Activated T-cell treated with anti-CD3 and anti-CD28 coated beads for 4 hours (primary cell): ENCODE measurements at places on chromosomes 3 and 15.

DNA sequence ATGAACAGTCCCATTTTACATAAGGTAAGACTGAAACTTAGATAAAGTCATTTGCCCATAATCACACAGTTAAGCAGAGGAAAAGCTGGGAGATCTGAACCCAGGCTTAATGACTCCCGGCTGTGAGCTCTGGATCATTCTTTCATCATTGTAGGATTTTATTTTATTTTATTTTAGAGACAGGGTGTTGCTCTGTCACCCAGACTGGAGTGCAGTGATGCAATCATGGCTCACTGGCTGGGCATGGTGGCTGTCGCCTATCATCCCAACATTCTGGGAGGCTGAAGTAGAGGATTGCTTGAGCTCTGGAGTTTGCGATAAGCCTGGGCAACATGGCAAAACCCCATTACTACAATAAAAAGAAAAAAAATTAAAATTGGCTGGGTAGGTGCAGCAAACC, 31.2 kb upstream of the RAF1 start:
- DNase-seq: no peak

- no peak for DNase-seq
Measured at GRCh38 chr3:146339349-146339748, 88.4 kb upstream of the PLSCR4 start.

GRCh38 chr15:47964229-47964628, 156.6 kb upstream of the SLC24A5 start:
- DNase-seq: no peak

DNA sequence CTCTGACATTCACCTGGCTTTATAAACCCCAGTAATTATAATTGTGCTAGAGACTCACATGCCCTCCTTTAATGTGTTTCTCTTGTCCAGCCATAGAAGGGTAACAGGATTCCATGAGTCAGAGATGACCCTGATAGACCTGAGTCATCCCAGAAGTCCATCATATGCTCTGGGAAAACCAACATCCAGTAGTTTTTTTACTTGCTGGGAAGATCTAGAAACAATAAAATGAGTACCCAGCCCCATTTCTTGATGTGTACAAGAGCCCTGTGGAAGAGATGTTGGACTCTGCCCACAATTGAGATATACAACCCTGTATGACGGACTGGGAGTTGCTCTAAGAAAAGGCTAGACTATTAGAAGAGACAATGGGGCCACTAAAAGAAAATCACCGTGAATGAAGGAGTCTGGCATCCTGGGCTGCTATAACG, 22.4 kb upstream of the THUMPD3 start:
- DNase-seq: no peak

DNA sequence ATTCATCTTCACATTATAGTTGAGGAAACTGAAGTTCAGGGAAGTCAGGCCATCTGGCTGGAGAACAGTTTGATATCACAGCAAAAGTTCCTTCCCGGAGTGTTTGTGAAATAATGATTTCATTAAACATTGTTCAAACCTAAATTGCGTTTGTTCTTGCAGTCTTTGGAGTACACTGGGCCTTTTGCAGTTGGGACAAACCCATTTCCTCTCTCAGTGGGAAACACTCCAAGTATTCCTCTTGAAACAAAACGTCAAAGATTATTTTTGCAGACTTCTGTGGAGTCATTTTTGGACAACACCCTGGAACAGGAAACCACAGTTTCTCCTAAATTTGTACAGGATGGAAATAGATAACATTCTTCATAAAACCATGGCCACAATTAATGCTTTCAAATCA, 287.5 kb downstream of the PTPRG start:
- DNase-seq: no peak

DNA sequence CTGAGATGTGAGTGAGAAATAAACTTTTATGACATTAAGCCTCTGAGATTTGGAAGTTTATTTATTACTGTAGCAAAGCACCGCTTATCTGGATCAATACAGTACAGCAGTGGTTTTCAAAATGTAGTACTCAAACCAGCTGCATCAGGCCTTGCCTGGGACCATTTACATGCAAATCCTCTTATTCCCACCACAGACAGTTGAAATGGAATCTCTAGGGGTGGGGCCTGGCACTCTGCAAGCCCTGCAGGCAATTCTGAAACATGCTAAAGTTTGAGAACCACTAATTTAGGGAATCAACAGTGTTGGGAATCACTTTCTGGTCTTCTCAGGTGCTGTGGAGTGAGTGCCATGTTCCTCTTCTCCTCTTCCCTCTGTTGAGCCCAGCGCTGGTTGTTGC, 77.8 kb upstream of the TAMM41 start:
- DNase-seq: no peak

GRCh38 chr3:193788189-193788991, 195.4 kb downstream of the OPA1 start:
- DNase-seq: no peak

GRCh38 chr3:126083138-126083445, 832 bp downstream of the SLC41A3 start:
- DNase-seq: no peak

- no peak for DNase-seq
Measured at GRCh38 chr3:297585-297984, 101.0 kb downstream of the CHL1 start.

DNA sequence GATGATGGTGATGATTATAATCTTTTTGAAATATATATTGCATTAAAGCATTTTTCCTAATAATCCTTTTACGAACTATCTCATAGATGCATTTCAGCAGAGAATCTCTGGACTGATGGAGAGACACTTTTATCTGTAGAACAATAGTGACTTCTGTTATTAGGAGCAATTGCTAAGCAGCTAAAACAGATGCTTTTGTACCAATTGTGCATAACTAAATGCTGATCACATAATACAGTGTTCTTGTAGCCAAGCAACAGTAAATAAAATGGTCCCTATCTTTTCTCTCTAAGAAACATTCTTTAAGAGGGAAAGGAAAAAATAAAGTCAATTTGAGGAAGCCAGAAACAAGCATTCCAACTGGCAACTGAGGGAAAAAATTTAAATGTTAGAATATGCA, 405.8 kb upstream of the GOLIM4 start:
- DNase-seq: no peak

GRCh38 chr3:38043486-38043885, 4.5 kb downstream of the DLEC1 start:
- no peak for DNase-seq

DNA sequence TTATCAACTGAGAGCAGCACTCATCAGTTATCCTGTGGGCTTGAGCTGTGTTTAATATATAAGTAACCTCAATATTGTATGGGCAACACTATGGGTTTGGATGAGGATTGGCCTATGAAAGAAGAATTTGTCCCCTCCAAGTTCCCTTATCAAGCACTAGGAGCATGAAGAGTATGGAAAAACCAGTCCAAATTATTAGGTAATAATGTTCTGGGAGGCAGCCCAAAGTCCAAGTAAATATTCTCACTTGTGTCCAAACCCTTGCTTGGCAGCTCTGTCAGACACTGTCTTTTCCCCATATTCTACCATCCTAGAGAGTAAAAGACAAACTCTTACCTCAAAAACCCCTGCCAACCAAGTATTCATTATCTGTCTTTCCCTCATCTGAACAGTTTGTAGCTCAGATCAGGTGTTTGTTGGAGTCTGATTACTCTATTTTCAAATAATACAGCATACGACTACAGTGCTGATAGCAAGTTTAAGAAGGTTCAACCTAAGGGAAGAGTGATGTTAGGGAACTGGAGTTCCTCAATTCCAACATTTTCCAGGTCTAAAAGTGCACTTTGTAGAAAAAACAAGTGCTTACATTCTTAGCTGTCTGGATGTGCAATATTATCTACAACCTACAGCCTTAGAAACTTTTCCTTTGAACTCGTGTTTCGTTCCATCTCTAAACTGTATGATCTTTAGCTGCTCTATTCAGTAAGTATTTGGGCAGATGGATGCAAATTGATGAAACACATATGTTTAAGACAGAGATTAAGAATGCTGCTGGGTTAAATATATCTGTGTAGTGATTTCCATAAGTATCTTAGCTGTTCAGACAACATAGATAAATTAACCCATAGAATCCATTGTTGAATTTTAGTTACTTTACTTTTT, 89.7 kb upstream of the PHLDB2 start:
- DNase-seq: no peak

DNA sequence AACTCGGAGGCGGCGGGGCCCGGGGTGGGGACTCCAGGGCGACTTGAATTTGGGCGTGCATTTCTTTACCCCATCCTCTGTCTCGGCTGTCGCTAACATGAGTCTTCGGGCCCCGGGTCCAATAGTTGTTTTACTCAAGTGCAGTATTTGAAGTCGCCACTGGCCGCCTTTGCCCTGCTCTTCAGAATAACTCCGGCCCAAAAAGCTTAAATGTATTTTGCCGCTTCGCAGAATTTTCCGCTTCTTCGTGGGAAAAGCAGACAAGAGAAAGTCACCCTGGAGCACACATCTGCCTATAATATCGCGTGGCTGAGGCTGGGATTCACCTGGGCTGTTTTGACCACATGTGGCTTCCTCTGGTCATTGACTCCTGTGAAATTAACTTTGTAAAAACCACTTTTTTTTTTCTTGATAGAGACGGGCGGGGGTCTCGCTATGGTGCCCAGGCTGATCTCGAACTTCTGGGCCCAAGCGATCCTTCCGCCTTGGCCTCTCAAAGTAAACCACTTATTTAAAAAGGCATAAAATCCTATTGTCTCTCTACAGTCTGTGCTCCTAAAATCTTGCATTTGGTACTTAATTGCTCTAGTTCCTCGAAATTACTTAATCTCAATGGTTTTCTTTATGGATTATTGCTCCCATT, 676 bp downstream of the CNOT10 start:
- peak; percentile 15 for DNase-seq

- no peak for DNase-seq
Measured at GRCh38 chr15:47965297-47965696, 155.5 kb upstream of the SLC24A5 start.

GRCh38 chr3:52444860-52445793, at the start of gene SEMA3G:
SEMA3G (minus strand) TSS chr3:52445103; CDS start chr3:52445027, 76 bp downstream.
- DNase-seq: peak; percentile 43
